ENCODE measurements at places on chromosomes 6 and 20.

GRCh38 chr6:33882154-33882553 lies 78.4 kb upstream of the MLN start:
- no peak for DNase-seq

GRCh38 chr6:166596776-166597507 lies 10.5 kb upstream of the RAMACL start:
- DNase-seq, result no peak

GRCh38 chr6:43608310-43608763 lies 20.7 kb downstream of the GTPBP2 start:
- DNase-seq, result peak; percentile 63

DNA sequence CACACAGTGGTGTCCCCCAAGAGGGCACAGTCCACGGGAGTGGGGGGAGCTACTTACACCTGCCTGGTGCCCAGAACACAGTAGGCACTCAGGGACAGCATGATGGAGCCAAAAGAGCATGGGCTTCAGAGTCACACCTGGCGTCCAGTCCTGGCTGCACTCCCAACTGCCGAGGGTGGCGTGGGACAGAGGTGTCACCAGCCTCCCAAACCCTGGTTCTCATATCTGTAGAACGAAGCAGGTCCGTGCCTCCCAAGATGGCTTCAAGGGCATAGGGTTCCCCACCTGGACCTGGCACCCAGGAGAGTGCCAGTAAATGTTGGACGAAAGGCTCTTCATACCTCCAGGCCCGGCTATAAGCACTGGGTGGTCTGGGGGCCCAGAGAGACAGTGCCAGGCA lies 8.9 kb downstream of the HRH3 start:
- DNase-seq, result no peak

Measured in hippocampal formation (tissue), 2 donors.